ENCODE measurements at places on chromosomes 4 and X.

GRCh38 chr4:186932631-186933187 is 209.1 kb upstream of the FAT1 start:
- DNase-seq = no peak

- DNase-seq = no peak
These were observed 2.9 kb downstream of the SLC30A9 start for GRCh38 chr4:41992967-41993857.

DNA sequence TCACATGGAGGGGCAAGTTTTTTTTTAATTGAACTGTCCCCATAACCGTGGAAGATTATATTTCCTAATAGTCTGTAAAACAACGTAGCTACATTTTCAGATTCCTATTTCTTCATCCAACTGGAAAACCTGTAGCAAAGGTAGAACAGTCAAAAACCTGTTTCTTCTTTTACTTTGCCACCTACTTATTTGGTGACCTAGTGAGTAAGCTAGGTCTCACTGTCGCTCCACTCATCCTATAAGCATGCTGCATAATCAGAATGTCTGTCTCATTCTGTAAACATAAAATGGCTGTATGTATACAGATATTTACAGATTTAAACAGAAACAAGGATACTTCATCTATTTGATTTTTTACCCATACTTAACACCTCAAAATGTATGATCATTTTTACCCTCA is 20.4 kb downstream of the MAML3 start:
- no peak for DNase-seq

- DNase-seq = no peak
These were observed 23.5 kb downstream of the TXK start for GRCh38 chr4:48110452-48110978.

DNA sequence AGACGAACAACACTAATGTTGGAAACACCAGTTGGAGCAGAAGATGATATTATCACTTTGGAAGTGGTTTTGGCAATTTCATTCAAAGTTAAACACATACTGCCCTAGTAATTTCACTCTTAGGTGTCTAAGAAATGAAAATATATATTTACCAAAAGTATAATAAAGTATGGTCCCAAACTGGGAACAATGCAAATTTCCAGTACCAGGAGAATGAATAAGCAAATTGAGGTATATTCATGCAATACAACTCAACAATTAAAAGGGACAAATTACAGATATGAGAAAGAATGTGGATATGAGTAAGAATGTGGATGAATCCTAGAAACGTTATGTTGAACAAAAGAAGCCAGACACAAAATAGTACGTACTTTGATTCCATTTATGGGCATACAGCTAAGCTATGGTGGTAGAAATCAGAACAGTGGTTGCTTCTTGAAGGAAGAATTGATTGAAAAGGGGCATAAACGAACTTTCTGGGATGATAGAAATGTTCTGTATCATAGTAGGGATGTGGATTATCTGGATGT is 10.0 kb downstream of the ELMOD2 start:
- DNase-seq = no peak

DNA sequence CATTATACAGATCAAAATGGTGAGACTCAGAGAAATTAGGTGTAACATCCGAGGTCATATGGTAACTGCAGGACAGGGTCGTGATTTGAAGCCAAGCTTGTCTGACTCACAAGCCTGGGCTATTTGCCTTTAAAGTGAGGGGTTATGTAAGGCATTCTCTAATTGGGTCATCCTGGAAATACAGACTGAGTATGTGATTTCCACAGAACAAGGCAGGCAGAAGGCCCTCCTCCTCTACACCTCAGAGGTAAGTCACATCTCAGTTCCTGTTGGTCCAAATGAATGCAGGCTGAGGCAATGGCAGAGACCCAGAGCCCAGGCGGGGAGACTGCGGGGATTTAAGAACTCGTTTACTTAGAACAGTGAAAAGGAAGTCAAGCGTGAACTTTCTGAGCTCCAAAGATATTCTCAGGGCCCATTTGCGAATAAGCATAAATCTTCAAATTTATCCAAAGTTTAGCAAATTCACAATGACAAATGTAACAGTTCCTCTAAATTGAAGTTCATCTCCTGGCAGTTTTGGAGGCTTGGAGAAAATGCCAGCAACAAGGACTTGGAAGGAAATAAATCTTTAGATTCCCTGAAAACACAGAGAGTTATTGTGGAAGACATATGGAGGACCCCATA is 153.3 kb downstream of the LDB2 start:
- DNase-seq = no peak

- DNase-seq = no peak
These were observed 372.1 kb downstream of the BMPR1B start for GRCh38 chr4:95129821-95130311.

- DNase-seq = no peak
These were observed 70.6 kb downstream of the MGST2 start for GRCh38 chr4:139736274-139736660.

GRCh38 chr4:100314057-100314456 is 123.8 kb upstream of the DDIT4L start:
- no peak for DNase-seq

- DNase-seq = no peak
These were observed 258.5 kb upstream of the SLIT2 start for GRCh38 chr4:19993242-19993641.

DNA sequence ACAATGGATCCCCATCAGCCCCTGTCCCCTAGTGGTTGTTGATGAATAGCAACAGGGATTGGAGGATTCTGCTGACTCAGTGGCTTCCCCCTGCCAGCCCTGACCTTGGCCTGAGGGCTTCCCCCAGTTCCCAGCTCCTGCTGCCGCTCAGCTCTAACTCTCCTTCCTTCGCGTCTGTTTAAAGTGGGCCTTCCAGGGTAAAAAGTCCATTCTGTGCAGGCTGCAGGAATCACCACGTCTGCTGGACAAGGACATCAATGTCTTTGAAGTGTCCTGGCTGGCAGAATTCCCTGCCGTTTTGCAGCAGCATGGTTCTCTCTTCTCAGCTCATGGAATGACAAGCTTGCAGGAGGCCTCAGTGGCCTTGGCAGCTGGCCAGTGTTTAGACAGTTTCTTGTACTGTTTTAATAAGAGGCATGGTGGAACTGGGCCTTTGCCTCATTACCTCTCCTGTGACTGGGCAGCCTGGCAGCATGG is 152.5 kb upstream of the STX18 start:
- DNase-seq = no peak

GRCh38 chr4:150136036-150136435 is 57.8 kb downstream of the DCLK2 start:
- DNase-seq = no peak

DNA sequence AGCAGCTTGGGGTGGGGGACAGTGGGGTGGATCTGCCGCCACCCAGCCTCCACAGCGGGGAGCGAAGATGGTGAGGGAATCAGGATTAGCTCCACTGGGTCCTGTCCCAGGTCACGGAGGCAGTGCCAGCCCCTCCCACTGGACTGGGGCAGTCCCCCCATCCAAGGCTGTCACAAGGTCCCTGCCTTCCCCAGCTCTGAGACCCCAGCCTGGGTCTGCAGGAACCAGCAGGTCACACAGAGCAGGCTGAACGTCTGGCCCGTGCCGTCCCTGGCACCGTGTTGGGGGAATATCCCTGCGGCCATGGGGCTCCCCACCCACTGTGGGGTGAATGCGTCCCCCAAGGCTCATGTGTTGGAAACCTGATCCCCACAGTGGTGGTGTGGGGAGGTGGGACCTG is 62.6 kb downstream of the FAM53A start:
- DNase-seq = no peak

- no peak for DNase-seq
These were observed 393.8 kb downstream of the INPP4B start for GRCh38 chr4:142452161-142452855.
